Cortex of kidney (tissue), 1 donor: ENCODE measurements at places on chromosomes 6 and 20.

GRCh38 chr6:140182821-140183220 is 808.4 kb upstream of the CITED2 start:
- no peak for DNase-seq

DNA sequence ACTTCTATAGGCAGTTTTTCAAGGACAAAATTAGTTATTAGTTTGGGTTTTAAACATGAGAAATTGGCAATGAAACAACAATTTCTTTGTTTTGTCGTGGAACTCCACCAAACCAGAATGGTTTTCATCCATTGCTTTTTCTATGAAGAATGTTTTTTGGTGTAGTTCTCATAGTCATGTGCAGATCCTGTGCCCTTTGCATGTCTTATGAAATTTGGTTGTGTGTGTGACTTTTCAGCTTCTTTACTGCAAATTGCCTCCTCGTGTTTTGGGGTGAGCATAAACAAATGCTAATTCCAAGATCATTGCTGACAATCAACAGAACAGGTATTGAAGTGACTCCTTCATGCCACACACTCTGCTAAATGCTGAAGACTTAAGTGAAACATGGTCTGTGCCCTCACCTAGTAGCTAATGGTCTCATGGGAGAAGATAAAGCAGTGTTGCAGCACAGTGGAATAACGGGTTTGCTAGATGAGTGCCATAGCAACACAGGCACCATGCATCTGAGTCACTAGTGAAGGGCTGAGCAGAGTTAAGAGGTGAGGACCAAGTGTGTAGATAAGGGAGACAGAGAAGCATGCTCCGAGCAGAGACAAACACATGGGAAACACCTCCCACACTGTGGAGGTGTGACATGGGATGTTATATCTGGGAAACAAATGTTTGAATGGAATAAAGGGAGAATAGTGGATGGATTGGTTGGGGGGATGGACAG is 120.0 kb downstream of the SLC16A10 start:
- no peak for DNase-seq

DNA sequence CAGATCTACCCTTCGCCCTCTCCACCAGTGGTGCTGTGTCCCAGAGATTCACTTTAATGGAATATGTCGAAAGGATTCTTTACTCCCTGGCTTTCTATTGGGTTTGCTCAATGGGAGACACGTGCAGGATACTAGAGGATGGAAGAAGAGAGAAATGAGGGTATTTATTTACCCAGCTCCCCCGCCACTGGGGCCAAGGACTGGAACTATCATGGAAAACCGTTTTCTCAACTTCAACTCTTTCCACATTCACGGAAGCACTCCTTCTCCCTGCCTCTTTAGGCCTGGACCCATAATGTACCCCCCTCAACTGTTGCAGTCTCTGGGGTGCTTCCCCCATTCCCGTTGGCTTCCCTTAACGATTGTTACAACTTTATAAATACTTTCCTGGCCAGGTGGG is 26.6 kb upstream of the RALY start:
- DNase-seq, result no peak

DNA sequence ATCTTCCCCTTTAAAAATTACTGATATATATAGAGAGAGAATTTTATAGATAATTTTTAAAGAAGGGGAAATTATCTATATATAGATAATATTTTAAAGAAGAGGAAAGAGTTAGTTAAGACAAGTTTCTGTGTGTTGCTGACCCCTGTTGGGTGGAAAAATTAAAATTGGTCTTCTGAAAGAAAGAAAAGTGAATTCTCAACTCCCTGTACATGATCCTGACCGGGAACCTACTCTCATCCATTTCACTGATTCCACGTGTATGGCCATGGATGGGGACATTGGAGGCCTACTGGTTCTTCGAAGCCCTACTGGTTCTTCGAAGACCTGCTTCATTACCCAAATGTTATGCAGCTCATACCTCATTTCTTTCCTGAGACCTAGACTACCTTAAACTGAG is 53.0 kb upstream of the TCF21 start:
- DNase-seq, result no peak

- no peak for DNase-seq
Measured at GRCh38 chr6:142985281-142985680, 40.3 kb upstream of the HIVEP2 start.

DNA sequence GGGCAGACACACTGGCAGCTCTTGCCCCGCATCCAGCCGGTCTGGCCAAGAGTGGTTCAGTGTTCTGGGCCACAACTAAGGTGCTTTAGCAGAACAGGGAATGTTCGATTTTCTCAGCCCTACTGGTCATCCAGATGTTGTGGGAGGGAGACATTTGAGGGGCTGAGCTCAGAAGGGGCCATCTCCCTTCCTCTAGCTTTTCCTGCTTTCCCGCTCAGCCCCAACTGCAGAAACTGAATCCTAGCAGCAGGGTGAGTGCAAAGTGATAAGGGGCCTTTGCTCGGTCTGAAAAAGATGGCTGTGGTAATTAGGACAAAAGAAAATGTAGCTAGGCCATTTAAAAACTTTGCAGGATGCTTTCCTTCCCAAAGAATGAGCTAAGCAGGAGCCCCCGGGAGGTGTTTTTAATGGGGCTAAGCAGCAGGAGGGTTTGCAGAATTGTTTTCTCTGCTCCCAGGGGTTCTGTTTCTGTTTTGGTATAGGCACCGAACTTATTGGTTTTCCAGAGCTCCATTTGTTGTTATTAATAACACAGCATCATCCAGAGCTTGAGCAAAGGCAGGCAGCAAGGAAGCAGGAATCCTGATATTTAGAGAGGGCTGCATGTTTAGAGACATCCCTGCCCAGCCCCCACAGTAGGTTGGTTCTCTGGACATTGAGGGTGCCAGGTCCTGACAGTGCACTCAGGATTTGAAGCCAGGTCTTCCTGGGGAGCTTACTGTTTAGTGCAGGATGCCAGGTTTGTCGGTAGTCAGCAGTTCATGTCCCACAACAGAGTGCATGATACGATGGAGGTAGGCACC is 210.9 kb downstream of the SLC24A3 start:
- DNase-seq, result no peak

DNA sequence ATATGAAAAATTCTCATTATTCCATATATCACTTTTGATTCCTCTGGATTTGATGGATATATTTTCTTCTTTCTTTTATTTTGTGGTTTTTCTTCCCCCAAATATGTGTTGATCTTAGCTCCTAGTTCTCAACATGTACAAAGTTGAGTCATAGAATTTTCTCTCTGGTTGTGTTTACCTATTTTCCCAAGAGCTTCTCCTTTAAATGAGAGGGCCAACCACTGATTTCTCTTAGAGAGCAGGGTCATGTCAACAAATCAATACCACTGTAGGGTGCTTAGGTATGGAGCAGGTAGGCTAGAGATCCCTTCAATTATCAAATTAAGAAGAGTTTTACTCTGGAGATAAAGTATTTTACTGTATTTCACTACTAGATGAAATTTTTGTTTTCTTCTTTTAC is 145.7 kb downstream of the BMP5 start:
- DNase-seq, result no peak
